T-helper 1 cell (primary cell): ENCODE measurements at places on chromosomes 4 and X.

DNA sequence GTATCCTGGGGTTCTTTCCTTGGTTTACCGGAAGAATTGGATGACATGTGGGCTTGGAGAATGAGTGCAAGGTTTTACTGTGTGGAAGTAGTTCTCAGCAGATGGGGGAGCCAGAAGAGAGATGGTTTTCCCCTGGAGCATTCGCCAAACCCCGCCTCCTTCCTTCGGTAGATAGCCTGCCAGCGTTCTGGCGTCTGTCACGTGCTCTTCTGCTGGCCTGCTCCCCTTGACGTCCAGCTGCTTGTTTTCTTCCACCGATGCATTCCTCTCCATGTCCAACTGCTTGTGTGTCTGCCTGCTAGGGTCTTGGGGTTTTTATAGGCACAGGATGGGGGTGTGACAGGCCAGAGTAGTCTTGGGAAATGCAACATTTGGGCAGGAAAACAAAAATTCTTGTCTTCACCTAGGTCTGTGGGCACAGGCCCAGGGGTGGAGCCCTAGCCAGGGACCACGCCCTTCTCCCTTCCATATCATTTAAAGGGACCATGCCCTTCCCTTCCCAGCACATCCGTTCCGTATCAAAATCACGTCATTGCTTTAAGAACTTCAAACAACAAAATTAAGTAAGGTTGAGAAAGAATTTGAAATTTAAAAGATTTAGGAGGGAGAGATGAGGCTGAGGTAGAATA lies 538.7 kb upstream of the SMIM31 start:
- DNase-seq = no peak

GRCh38 chr4:123892368-123892976 lies 495.9 kb downstream of the SPRY1 start:
- DNase-seq = no peak

GRCh38 chr4:62170235-62170634 lies 970.1 kb downstream of the ADGRL3 start:
- DNase-seq = no peak

GRCh38 chrX:115564243-115564642 lies 3.3 kb downstream of the PLS3 start:
- no peak for DNase-seq
